ENCODE measurements at places on chromosomes 2 and 18. TPM values are rescaled to one million over a fixed set of nuclear protein-coding genes. Genes with fewer than 3 reads are reported as not detected.

SERPINB12 gene
- not detected for total RNA-seq

TMEM37 gene
- total RNA-seq: 25.2 TPM

ANKRD62 gene
- total RNA-seq: not detected

REG3G gene
- not detected for total RNA-seq

GRCh38 chr2:71779774-71780105 lies 326.4 kb downstream of the DYSF start:
- no peak for DNase-seq

GRCh38 chr18:43751835-43752234 lies 474.5 kb upstream of the SYT4 start:
- no peak for DNase-seq

DNA sequence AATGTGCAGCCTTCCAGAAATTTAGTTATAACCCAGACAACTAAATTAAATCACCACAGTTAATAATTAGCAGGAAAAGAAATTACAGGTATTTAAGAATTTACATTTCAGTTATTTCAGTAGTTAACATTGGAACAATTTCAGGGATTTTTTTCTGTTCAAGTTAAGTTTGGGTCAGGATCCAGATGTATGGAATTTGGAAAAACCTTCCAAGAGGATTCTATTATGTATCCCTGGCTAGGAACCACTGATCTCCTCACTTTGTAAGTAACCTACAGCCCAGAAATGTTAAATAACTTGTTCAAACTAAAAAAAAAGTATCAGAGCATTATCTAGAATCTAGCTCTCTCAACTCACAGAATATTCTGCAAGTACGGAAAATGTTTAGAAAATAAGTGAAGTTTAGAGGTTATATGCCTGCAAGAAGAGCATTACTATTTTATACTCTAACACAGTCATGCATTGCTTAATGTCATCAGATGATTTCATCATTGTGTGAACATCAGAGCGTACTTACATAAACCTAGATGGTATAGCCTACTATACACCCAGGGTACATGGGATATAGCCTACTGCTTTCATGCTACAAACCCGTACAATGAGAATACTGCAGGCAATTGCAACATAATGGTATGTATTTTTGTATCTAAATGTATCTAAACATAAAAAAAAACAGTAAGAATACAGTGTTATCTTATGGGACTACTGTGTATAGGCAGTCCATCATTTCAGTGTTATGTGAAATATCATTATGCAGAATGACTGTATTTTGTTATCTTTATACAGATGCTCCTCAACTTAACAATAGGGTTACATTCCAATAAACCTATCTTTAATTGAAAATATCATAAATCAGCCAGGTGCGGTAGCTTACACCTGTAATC lies 6.1 kb downstream of the NCKAP1 start:
- DNase-seq: no peak

DNA sequence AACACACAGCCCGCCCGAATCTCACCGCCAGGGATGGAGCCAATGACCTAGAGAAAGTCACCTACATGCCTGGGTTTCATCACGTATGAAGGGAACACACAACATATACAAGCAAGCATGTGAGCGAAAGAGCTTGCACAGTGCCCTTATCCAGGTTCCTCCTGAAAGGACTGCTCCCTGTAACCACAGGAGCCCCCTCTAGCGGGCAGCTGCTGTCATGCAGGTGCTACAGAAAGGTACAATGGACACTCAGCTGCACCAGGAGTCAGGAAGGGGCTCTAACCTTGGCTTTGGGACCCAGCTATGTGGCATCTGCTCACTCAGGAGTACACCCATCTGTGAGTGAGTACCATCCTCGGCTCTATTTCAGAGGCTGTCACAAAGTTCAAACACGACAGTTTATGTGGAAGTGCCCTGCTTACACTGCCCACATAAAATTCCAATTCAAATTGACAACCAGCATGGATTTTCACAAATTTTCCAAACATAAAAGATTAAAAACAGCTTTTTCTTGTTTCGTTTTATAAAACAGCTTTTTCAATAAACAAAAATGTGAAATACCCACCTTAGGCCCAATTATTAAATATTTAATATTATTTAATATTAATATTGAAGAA lies 3.5 kb downstream of the NDUFA10 start:
- DNase-seq: peak; percentile 47

DNA sequence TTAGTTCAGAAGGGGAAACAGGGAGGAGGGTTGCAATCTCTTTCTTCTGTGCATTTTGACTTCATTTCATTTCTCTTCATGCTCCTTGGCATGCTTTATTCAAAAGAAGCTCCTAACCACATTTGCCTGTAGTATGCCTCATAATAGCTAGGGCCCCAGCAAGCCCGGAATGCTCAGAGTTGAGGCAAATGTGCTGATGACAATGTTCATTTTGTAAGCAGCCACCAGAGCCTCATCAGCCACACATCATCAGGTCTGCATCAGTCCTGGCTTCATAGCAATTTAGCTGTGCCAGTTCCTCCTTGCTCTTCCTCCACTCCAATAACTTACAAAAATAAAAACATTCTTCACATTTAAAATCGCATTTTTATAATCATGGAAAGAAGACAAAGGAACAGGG lies 65.4 kb upstream of the MMADHC start:
- DNase-seq: no peak

DNA sequence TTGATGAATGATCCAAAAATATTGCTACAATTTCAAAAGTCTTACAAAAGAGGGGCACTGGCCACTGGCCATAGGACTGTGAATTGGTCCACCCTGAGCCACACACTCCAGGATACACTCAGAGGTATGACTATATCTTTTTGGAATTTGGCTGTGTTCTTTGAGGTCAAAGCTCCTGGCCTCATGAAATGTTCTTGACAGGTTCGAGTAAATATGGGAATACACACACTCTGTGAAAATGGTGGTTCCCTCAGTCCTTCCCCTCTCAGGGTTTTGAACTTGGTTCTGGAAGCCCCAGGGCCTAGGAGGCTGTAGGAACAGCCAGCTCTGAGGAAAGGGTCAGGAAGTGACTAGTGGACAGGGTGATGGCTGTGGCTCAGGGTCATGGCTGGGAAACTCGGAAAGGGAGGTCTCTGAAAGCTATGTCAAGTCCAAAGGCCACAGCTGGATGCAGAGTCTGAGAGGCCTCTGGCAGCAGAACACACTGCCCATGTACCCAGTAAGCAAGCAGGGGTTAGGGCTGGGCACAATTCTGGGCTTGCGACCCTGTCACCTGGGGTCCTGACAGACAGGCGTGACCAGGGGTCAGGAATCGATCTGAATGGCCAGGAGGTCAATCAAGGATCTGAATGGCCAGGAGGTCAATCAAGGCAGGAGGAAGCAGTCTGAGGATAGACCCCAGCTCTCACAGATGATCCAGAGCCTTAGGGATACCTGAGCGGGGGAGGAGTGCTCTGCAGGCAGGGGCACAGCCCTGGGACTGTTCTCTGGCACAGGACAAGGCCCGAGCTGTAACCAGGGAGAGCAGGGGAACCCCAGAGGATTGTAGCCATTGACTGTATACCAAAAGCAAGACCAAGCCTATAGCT lies 223.4 kb upstream of the SMAD2 start:
- no peak for DNase-seq

- DNase-seq: no peak
Measured at GRCh38 chr2:219001577-219002394, 8.6 kb upstream of the CRYBA2 start.

Measured in omental fat pad (tissue), 4 donors.